ENCODE measurements at places on chromosomes 7 and 10. TPM values are rescaled to one million over a fixed set of nuclear protein-coding genes. Genes with fewer than 3 reads are reported as not detected.

DNA sequence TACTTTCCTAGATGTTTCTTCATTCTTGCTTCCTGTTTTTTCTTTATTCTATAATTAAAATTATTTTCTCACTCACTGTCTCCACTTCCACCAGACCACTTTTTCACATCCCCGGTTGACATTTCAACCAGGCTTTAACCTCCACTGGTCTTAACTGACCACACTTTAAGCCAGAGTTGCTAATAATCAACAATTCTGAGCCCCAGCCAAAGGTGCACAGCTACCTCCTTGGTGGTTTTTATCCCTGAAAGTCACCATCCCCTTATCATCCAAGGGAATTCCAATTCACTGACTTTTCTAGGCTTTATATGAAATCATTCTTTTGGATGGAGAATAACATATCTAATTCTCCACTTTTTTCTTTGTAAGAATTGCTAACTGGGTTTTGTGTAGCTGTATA lies 138.9 kb downstream of the FRMD4A start:
- DNase-seq: no peak

GRCh38 chr7:83547526-83547925 lies 101.4 kb downstream of the SEMA3E start:
- no peak for DNase-seq

- no peak for DNase-seq
These were observed 467.3 kb downstream of the PTPRN2 start for GRCh38 chr7:158120316-158120715.

- no peak for DNase-seq
These were observed 1073.0 kb downstream of the XPNPEP1 start for GRCh38 chr10:108850138-108850854.

GRCh38 chr7:98348726-98349474 lies 52.0 kb downstream of the BAIAP2L1 start:
- DNase-seq: no peak

DNA sequence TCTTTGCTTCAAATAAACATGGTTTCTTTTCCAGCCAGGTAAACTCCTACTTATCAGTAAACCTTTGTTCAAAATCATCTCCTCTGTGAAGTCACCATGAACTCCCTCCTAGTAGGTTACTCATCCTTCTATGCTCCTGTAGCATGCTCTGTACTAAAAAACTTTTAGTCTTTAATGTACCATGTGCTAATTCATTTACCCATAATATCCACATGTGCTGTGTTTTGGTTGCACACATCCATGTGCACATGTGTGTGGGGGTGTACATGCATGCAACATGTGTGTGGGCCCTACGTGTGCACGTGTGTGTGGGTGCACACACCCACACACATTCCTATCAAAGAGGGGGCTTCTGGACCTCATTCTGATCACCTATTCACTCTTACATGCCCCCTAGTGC lies 259.9 kb upstream of the SP4 start:
- DNase-seq: no peak

- no peak for DNase-seq
These were observed 187.7 kb downstream of the MTERF1 start for GRCh38 chr7:91692800-91693199.

DNA sequence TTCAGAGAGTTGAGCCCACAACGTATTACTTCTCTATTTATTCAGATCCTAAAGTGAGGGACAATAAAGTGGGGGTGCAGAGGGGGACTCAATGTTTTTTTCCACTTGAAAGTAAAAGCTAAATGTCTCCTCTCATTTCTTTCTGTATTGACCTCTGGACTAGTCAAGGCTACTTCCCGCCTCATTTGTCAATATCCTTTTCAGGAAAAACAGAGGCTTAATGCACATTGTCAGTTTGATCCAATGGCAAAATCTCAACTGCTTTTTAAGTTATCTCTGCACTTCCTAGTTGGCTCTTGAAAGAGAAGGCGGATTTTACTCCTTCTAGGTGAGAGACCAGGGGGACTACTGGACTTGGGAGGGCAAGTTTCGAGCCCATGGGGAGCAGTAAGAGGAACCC lies 56.4 kb downstream of the HIPK2 start:
- DNase-seq: no peak

DNA sequence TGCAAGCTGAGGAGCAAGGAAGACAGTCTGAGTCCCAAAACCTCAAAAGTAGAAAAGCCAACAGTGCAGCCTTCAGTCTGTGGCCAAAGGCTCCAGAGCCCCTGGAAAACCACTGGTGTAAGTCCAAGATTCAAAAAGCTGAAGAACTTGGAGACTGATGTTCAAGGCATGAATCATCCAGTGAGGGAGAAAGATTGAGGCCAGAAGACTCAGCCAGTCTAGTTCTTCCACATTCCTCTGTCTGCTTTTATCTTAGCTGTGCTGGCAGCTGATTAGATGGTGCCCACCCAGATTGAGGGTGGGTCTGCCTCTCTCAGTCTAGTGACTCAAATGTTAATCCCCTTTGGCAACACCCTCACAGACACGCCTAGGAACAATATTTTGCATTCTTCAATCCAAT lies 20.1 kb upstream of the MDFIC start:
- no peak for DNase-seq

- no peak for DNase-seq
These were observed 1000.0 kb upstream of the CELF2 start for GRCh38 chr10:10017716-10018115.

The CYP3A4 gene
- not detected for total RNA-seq

The HOXA10 gene
- not detected for total RNA-seq

The TMEM184A gene
- total RNA-seq: 0.62 TPM

The AKR1C8 gene
- 0.31 TPM for total RNA-seq

The DNAJC12 gene
- 3.8 TPM for total RNA-seq

The ASIC3 gene
- total RNA-seq: 6.5 TPM

The SLC25A13 gene
- total RNA-seq: 23.3 TPM

The FRMD4A gene
- 28.9 TPM for total RNA-seq

Measured in right cardiac atrium (tissue), 5 donors.